ENCODE measurements at places on chromosomes 1 and 21.

DNA sequence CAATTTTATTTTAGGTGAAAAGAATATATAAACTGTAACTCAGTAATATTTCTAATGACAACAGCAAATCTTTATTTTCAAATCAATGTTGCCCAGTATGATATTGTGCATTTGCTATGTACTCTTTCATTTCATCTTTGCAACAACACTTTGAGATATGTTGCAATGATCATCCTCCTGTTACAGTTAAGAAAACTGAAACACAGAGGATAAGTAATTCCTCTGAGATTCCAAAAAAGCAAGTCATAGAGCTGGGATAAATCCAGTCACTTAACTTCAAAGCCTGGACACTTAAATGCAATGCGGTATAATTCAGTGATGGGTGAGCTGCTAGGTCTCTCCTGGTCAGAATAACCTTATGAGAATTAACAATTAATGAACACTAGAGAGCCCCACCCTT, 48.6 kb upstream of the EXO1 start:
- no peak for DNase-seq

GRCh38 chr1:56948403-56949023, 17.3 kb downstream of the C8B start:
- DNase-seq = no peak

DNA sequence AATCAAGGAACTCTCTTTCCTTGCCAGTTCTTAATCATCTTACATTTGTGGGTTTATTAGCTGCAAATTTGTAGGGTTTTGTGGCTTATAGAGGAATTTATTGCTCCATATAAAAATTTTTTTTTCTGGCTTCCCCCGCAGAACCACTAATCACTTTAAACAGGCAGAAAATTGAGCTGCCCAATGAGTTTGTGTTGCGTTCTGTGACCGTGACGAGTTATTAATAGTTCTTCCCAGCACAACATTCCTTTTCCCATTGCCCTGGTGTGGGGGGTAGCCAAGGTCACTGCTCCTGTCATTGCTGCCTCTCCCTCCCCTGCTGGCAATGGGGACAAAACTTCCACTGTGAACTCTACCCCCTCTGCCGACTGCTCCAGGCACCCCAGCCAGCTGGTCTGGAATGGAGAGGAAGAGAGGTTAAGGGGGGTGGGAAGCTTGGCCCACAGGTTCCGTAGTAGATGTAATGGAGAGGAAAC, 55.1 kb downstream of the UBE2T start:
- no peak for DNase-seq

- DNase-seq = no peak
Measured at GRCh38 chr1:183019860-183020259, 3.4 kb upstream of the LAMC1 start.

DNA sequence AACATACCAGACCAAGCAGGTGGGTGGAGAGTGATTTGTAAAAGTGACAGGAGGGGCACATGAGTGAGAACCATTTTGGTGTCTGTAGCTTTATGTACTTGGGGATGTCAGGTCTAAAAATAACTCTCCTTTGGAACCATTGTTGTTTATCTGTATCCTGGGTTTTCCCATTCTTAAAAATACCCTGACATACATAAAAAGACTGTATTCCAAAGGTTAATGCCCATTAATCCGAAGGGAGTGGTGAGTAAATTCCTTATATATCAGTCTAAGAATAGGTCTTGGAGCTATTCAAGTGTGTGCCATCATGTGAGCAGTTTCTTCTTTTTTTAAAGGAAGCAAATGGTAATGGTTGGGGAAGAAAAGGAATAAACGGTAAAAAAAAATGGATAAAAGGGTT, 117.5 kb downstream of the TGFB2 start:
- no peak for DNase-seq

DNA sequence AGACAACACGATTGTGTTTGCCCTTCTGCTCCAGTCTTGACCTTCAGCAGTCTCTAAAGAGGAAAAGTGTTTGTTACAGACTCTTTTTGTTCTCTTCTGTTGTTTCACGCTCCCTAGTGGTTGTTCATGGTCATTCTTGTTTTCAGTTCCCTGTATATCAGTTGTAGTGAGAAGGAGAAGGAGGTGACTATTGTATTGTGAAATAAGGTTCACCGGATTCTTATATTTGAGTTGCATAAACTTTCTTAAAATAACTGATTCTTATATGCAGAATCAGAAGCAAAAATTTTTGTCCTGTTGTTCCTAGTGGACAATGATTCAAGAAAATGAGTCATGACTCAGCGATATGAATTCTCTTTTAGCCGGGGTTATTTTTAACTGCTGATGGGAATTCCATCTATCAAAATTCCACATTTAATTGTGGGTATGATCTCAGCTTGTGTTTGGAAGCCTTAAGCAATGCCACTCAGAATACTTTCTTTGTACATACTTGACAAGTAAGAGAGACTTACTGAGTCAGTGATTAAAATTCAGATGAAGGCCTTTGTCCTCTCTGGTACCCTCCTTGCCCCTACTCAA, 152.2 kb downstream of the CLEC20A start:
- no peak for DNase-seq

- no peak for DNase-seq
Measured at GRCh38 chr1:37811027-37811655, 3.1 kb upstream of the YRDC start.

DNA sequence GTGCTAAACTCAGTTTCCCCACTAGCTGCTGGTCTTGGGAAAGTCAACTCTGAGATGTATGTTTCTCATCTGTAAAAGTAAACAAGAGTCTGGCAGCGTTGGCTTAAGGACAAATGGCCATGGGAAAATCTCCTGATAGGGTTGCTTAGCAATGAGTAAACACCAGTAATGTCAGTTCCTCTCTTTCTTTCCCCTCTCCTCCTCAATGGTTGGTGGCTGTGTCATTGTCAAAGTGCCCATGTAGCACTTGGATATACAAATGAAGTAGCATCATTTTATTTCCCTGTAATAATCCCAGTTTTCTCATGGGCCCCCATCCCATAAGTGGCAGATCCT, 2.2 kb upstream of the FYB2 start:
- DNase-seq = no peak

- no peak for DNase-seq
Measured at GRCh38 chr1:66281808-66282207, 252.1 kb upstream of the SGIP1 start.

DNA sequence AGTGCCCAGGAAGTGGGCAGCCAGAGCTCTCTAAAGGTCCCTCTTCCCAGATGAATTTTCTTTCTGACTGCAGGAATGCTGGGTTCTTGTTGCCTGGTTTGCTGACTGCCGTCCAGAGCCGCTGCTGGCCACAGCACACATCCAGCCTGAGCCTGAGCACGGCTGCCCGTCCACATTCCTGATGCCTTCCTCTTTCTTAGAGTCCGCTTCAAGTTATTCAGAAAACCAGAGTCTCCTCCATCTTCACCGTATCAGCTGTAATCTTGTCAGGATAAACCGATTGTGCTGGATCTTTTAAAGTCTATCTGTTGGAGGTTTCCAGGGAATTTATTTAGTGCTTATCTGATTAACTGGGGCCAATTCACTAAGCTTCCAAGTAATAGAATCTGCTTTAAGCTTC, 84.8 kb upstream of the BCAR3 start:
- DNase-seq = peak; percentile 25

- peak; percentile 92 for DNase-seq
Measured at GRCh38 chr21:33115631-33116510, 45.9 kb downstream of the OLIG1 start.

DNA sequence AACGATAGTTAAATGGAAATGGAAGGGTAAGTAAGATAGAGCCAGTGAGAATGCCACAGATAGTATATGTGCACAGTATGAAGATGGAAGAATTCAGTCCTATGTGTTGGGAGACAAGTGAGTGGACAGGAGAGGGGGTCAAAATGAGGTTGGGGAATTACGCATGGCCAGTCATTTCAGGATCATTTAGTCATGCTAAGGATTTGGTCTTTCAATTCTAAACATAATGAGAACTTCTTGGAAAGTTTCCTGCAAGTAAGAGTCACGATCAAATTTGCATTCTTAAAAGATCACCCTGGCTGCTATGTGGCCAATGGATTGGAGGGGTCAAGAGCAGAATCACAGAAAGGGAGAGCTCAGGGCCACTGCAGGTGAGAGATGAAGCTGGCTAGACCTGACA, 64.0 kb upstream of the KCNK2 start:
- DNase-seq = no peak

DNA sequence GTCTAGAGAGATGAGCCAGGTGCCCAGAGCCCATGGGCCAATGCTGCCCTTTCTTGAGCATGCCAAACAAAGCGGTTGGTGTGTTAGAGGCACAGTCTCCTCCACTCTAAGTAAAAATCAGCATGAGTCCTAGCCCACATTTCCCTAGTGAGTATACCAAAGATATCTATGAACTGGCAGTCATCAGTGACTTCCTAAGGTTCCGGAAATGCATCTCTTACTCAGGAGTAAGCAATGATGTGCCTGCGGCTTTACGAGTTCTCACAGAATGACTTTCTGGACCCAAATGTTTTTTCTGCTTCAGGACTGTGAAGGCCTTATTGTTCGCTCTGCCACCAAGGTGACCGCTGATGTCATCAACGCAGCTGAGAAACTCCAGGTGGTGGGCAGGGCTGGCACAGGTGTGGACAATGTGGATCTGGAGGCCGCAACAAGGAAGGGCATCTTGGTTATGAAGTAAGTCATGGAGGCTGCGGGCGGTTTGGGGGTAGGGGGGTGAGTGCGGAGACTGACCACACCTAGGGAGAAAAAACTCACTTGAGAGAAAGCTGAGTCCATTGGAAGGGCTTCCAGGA, 9.2 kb downstream of the PHGDH start:
- no peak for DNase-seq

DNA sequence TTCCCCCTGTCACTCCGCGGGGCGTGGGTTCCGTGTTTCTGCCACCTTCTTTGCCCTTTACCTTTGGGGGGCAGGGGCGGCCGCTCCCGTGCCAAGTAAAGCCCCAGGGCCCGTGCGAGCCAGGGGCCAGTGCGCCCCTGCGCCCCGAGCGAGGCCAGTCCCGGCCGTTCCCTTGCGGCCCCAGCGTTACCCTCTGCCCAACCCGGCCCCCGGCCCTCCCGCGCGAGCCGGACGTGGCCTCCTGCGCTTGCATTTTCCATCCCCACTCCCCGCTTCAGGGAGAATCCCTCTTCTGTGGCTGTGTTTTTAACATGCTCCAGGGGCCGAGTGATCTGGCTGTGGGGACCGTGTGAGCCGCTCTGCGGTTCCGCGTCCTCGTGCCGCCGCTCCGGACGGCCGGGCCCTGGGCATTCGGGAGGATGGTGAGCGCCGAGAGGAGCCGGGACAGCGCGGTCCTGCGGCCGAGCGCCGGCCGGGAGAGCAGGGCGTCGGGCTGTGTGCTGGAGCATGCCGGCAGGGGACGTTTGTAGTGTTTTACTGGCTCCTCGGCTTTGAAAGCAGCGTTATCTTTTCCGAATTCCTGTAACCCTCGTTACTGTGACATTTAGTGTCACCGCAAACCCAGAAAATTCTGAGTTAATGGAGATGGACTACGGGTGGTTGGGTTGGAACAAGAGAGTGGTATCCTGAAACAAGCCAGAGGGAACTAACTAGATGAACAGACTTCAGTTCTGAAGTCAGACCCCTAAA, 1.0 kb downstream of the GALNT2 start:
- no peak for DNase-seq

DNA sequence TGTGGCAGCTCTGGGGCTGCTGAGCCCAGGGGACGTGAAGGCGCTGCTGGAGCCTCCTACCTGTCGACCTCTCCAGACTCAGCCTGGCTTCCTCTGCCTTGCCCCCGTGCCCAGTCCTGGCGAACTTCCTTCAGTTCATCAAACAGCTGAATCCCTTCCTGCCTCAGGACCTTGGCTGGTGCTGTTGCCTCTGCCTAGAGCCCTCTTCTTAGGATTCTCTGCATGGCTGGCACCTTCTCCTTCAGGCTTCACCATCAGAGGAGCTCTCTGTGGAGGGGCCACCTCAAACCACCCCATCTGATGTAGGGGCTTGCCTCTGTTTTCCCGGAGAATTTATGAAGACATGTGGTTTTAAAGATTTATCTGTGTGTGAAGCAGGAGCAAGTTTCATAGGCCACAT, 23.4 kb upstream of the ATF3 start:
- no peak for DNase-seq

GRCh38 chr1:18734461-18735223, 104.0 kb downstream of the PAX7 start:
- DNase-seq = no peak

DNA sequence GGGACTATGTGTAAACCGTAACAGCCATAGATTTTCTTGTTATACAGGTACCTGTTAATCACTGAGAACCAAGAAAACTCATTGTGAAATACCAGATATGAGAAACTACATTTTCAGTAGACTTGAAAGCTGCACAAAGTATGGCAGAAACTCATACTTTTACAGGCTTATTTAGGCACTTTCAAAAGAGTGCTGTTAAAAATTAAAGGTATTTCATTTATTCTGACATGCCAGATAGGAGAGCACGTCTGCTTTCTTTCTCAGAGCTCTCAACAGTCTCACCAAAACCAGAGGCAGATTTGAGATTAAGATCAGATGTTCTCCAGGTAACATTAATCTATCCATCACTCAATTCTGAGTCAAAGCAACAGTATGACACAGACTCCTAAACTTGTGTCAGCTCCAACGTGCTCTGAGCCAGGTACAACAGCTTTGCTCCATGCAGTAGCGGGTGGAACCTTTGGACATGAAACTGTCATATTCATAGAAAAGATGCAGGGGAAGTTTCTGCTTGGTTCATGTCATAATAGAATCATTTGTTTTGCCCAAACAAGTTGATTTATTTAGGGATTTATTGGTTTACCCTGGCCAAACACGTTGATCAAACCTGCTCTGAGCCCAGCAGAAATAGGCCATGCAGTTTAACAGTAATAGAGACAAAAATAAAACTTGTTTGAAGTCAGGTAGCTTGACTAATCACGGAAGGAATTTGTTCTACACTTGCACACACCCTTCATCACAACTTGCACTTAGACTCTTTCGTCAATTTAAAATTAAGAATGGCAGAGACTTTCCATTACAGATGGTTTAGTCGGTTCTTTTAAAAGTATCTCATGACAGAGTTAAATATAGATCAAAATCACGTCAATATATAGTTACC, 20.8 kb upstream of the TSNAX start:
- DNase-seq = no peak

DNA sequence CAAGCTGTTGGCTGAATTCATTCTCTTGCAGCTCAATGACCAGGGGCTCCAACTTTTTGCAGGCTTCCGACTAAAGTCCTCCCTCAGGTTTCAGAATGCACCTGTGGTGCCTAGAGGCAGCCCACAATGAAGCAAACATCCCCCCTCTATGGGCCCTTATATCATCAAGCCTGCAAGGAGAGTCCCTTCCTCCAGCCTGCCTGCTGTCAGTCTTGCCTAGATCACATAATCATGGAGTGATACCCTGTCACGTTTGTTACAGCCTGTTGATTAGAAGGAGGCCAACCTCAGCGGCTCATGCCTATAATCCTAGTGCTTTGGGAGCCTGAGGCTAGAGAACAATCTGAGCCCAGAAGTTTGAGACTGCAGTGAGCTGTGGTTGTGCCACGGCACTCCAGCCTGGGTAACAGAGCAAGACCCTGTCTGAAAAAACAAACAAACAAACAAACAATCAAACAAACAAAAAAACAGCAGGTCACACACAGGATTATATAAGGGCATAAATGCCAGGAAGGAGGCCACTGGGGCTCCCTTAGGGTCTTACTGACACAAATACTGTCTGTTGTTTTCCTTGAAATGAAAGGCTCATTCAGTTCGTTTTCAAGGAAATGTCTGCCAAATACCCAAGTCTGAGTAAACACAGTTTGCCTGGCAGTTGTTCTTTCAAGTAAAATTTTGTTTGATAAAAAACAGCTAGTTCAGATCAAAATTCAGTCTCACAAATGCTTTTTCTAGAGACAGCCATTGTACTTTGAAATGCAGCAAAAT, 4.7 kb upstream of the SPRR3 start:
- no peak for DNase-seq

- no peak for DNase-seq
Measured at GRCh38 chr21:25806060-25806459, 71.3 kb downstream of the GABPA start.
